ENCODE measurements at places on chromosomes 1 and 21. TPM values are rescaled to one million over a fixed set of nuclear protein-coding genes. Genes with fewer than 3 reads are reported as not detected.

Gene SYCP1
- total RNA-seq: not detected

DNA sequence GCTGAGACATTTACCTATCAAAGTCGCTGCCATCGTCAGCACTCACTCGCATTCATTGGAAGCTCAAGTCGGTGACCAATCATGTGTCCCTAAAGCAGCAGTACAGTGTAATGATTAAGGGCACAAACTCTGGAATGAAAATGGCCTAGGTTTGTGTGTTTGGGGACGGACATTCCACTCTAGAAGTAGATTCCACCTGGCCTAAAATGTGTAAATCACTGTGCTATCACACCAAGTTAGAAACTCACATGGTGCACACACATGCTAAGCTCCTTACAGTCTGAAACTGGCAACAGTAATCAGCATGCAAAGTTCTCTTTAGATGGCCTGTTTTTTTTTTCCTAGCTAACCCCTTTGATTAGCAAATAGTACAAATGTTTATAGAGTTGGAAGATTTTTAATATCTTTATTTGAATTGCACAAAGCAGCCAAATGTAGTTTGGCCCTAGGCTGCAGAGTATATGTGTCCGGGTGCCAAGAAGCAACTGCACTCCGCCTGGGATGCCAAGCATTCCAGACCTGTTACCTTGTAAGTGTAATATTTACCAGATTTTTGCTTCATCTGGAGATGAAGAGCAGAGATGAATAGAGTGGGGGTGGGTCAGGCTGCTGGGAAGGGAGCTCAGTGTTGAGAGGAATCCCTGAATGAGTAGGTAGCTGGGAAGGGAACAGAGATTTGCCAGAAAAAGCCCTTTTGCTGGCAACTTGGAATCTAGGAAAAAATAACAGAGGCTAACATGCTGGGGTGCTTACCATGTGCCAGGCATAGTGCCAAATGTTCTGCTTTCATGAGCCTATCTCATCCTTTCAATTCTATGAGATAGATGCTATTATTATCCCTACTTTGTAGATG is 35.2 kb downstream of the TGFB2 start:
- DNase-seq: peak; percentile 70

- no peak for DNase-seq
These were observed 177.2 kb downstream of the NFIA start for GRCh38 chr1:61259379-61260148.

GRCh38 chr1:181043025-181043888 is 9.5 kb downstream of the MR1 start:
- DNase-seq: no peak
